Activated CD4-positive, alpha-beta memory T cell treated with anti-CD3 and anti-CD28 coated beads for 36 hours (primary cell): ENCODE measurements at places on chromosomes 11 and 22. TPM values are rescaled to one million over a fixed set of nuclear protein-coding genes. Genes with fewer than 3 reads are reported as not detected.

ASCL2 gene
- total RNA-seq: 2.0 TPM

CRYBA4 gene
- total RNA-seq: 0.36 TPM

SHANK3 gene
- total RNA-seq: 0.07 TPM

MUC5AC gene
- not detected for total RNA-seq

ZC3H7B gene
- 39.3 TPM for total RNA-seq

CSF2RB gene
- 0.48 TPM for total RNA-seq

PHETA2 gene
- total RNA-seq: 2.8 TPM

OR8H1 gene
- not detected for total RNA-seq

NRIP3 gene
- 2.7 TPM for total RNA-seq

MPST gene
- 16.9 TPM for total RNA-seq

FGF3 gene
- total RNA-seq: not detected

SLC7A4 gene
- not detected for total RNA-seq

CRYBB2 gene
- not detected for total RNA-seq

GRAMD1B gene
- total RNA-seq: 36.8 TPM

IGLL1 gene
- total RNA-seq: not detected

LYVE1 gene
- total RNA-seq: not detected

LRRN4CL gene
- total RNA-seq: 0.21 TPM

HTR3A gene
- total RNA-seq: not detected

SMTNL1 gene
- not detected for total RNA-seq

KLHDC7B gene
- total RNA-seq: 7.7 TPM

PRODH gene
- total RNA-seq: 0.56 TPM

LIMK2 gene
- total RNA-seq: 42.0 TPM

VPREB1 gene
- not detected for total RNA-seq

PLAAT4 gene
- 35.7 TPM for total RNA-seq

GGTLC2 gene
- not detected for total RNA-seq

PRG2 gene
- 2.2 TPM for total RNA-seq

OR6T1 gene
- total RNA-seq: not detected

HBB gene
- total RNA-seq: not detected

APLNR gene
- not detected for total RNA-seq

FAM180B gene
- not detected for total RNA-seq

TSSK2 gene
- not detected for total RNA-seq

CASP12 gene
- total RNA-seq: not detected

DEUP1 gene
- not detected for total RNA-seq

OR10D3 gene
- total RNA-seq: not detected

TRIM49 gene
- not detected for total RNA-seq

ASPHD2 gene
- total RNA-seq: 9.2 TPM
